ENCODE measurements at places on chromosomes 2 and 18.

- DNase-seq: no peak
Measured at GRCh38 chr2:226487573-226487972, 312.0 kb downstream of the IRS1 start.

DNA sequence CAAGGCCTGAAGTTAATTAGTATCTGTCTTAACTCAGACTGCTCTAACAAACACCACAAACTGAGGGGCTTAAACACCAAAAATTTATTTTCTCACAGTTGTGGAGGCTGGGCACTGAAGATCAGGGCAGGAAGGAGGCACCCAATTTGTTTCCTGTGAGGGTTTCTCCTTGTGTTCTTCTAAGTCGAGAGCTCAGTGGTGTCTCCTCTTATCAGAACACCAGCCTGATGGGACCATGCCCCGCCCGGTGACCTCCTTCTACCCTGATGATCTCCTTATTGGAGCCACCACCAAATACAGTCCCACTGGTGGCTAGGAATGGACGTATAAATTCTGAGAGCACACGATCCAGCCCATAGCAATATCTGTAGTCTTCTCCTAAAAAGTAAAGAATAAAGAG lies 20.5 kb downstream of the TMEM18 start:
- no peak for DNase-seq

- DNase-seq: no peak
Measured at GRCh38 chr2:8101614-8102277, 580.1 kb upstream of the ID2 start.

DNA sequence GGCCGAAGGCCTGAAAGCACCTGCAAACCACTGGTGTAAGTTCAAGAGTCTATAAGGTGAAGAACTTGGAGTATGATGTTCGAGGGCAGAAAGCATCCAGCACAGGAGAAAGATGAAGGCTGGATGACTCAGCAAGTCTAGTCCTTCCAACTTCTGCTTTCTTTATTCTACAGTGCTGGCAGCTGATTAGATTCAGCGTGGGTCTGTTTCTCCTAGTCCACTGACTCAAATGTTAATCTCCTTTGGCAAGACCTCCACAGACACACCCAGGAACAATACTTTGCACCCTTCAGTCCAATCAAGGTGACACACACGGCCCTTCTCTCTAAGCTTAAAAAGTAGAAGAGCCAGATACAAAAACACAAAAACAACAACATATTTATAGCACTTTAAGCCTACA lies 43.4 kb downstream of the NMS start:
- no peak for DNase-seq
